ENCODE measurements at places on chromosomes 12 and 14.

- no peak for DNase-seq
These were observed 194.7 kb downstream of the BCL11B start for GRCh38 chr14:99077076-99077843.

GRCh38 chr14:96055065-96055752, 16.0 kb downstream of the C14orf132 start:
- DNase-seq = no peak

GRCh38 chr14:35979531-35979930, 153.4 kb downstream of the BRMS1L start:
- no peak for DNase-seq

DNA sequence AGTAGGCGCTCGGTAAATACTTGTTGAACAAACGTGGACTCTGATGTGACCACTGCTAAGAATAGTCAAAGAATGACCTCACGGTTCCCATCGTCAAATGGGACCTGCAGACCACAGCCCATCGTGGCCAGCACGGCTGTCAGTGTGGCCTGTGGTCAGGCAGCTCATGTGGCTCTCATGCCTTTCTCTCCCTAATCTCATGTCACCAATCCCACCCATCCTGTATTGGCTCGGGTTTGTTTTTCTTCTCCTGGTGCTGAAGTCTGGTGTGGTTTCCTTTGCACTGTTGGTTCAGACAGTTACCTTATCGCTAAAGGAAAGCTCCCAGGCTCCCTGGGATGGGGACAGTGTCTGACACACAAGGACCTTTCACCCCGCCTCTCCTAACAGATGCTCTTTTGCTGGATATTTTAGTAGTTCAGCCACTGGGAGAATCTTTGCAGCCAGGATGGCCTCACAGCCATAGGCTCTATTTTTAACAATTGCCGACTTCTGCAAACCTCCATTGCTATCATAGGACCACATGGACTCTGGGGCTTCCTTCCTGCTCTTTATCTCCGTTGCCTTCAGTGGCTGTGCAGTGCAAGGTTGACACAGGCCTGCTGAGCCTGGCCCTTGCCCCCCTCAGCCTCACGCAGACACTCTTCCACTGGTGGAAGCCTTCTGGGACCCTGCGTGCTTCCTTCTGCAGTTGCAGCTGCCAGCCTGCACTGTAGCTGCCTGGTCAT, 293.1 kb upstream of the FKBP4 start:
- DNase-seq = no peak

Data from activated T-helper 2 cell treated with anti-CD3 and anti-CD28 coated beads, Interferon-gamma antibody, Interleukin-2, Interleukin-4, amounts not matched to agents 10 μg/mL and 5 μg/mL and 100 μg/mL, durations not matched to agents 14 hours and 24 hours and 36 hours (primary cell).